ENCODE measurements at places on chromosomes 3 and 15. TPM values are rescaled to one million over a fixed set of nuclear protein-coding genes. Genes with fewer than 3 reads are reported as not detected.

MYEF2 gene
- total RNA-seq: 0.43 TPM

KNG1 gene
- not detected for total RNA-seq

CNTN3 gene
- 1.1 TPM for total RNA-seq

LIPC gene
- 1.4 TPM for total RNA-seq

CNBP gene
- total RNA-seq: 475 TPM

Measured in tracheal epithelial cell (primary cell).